ENCODE measurements at places on chromosomes 13 and 19.
A peak's percentile ranks its signal among the peaks of the same experiment; 100 is the strongest.

DNA sequence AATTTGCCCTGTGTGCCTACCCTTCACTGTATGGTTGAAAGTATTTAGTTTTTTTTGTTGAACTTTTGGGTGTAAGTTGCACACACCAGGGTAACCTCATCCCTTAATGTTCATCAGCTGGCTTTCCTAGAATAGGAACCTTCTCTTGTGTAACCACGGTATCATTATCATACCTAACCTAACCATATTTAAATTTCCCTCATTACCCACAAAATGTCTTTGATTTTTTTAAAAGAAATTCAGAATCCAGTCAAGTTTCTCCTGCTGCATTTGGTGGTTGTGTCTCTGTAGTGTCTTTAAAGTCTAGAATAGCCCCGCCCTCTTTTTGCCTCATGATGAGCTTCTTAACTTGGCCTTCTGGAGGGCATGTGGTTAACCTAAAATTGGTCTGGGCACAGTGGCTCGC, 80.3 kb downstream of the RYR1 start:
- DNase-seq = no peak

DNA sequence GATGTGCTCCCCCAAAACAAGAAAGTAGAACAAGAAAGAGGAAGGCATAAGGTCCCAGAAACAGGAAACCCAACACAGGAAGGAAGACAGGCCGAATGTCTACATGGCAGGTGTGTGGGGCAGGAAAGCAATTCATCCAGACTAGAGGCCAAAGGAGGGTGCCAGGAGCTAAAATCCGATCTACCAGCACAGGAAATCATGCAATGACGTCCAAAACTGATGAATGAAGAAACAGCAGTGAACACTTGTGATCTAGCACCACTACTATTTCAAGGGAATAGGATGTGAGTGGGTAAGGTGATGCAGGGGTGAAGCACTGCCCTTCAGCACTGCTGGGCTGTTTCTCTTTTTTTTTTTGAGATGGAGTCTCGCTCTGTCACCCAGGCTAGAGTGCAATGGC, 59.1 kb downstream of the DOCK9 start:
- DNase-seq = no peak

- peak; percentile 74 for DNase-seq
Observed at GRCh38 chr19:33771384-33772101, 25.1 kb upstream of the KCTD15 start.

DNA sequence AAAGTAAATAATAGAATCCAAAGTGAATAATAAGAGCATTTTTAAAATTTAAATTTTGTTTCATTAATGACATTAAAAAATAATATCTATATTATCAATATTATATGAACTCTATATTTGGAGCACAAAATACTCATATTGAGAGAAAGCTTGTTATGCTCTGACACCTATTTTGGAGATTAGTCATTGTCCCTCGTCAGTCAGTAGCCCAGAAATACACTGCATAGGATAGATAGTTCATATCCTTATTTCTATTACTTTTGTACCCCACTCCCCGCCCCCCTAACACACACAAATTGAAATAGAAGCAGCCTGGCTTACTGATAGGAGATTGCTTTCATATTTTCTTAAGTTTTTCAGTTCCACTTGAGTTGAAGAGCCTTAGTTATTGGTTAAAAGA, 652.8 kb downstream of the PCDH9 start:
- DNase-seq = no peak

- no peak for DNase-seq
Observed at GRCh38 chr19:8635422-8635821, 5.0 kb downstream of the NFILZ start.

DNA sequence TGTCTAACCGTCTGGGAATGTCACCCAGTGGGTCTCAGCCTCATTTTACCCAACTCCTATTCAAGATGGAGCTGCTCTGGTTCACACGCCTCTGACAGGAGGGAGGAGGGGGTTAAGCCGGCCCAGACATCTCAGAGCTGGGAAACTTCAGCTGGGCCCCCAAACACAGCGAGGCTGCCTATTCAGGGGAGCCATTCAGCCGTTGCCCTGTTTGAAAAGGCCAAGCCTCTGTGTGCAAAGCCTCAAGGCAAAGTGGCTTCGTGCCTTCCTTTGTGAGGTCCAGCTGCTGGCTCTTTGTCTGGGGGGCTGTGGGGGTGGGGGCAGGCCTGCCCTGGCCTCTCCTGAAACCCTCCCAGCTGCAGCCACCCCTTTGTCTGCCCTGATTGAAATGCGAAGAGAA, 147.4 kb downstream of the PTPRS start:
- DNase-seq = no peak

DNA sequence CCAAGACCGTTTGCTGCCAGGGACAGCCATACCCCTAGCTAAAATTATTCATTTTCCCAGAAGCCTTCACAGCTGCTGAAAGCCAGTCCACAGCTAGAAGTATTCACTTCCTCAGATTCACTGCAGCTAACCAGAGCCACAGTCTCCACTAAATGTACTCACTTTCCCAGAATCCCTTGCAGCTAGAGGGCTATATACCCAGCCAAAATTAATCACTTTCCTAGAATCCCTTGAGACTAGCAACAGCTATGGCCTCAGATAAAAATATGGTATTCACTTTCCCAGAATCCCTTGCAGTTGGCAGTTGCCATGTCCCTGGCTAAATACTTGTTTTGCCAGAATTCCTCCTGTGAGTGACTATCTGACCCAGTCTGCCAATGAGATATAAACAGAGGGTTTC, 13.8 kb upstream of the MEIS3 start:
- DNase-seq = no peak

GRCh38 chr19:54035215-54036178, 28.2 kb downstream of the VSTM1 start:
- DNase-seq = peak; percentile 75

GRCh38 chr19:42254850-42255765, at the start of gene ERF:
TSS of gene ERF (minus strand) at chr19:42255128. CDS start at chr19:42254999, 129 bp downstream.
- peak; percentile 93 for DNase-seq

- no peak for DNase-seq
Observed at GRCh38 chr19:29587518-29587986, 18.5 kb upstream of the POP4 start.

DNA sequence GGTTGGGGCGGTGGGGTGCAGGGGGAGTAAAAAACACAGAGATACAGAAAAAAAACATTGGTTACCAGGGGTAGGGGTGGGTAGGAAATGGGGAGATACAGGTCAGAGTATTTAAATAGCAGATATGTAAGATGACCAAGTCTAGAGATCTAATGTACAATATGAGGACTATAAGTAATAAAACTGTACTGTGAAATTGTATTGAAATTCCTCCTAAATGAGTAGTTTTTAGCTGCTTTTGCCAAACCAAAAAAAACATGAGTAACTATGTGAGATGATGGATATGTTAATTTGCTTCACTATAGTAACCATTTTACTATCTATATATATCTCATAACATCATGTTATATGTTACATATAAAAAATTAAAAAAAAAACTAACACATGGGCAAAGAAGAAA, 29.6 kb downstream of the VWA8 start:
- DNase-seq = peak; percentile 25
